ENCODE measurements at places on chromosomes 16 and 17.

- DNase-seq: no peak
Observed at GRCh38 chr16:81627024-81627423, 152.1 kb upstream of the PLCG2 start.

DNA sequence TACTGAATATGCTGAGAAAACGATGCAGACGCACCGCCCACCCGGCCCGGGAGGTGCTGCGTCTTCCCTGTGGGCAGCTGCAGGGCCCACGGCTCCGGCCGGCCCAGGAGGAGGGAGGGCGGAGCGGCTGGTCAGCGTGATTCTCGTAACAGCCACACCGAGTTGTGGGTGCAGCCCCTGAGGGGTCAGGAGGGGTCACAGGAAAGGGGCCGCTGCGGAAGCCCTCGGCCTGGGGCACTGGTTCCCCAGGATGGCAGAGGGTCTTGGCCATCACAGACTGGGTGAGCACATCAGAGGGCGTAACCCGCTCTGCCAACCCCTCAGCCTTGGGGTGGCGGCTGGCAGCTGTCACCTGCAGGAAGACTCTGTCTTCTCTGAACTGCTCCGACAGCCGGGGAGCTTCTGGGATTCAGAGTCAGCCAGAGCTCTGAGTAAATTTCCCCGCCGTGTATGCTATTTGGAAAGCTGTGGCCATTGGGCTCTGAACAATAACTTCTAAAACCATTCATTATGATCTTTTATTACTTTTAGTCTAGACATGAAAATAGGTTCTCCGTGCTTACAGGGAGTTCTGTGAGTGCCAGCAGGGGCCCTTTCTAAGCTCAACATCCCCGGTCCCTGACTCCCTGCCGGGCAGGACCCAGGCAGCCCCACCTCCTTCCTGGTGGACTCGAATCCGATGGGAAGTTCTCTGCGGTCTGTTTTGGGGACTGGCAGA lies 87.4 kb upstream of the CHMP6 start:
- no peak for DNase-seq

DNA sequence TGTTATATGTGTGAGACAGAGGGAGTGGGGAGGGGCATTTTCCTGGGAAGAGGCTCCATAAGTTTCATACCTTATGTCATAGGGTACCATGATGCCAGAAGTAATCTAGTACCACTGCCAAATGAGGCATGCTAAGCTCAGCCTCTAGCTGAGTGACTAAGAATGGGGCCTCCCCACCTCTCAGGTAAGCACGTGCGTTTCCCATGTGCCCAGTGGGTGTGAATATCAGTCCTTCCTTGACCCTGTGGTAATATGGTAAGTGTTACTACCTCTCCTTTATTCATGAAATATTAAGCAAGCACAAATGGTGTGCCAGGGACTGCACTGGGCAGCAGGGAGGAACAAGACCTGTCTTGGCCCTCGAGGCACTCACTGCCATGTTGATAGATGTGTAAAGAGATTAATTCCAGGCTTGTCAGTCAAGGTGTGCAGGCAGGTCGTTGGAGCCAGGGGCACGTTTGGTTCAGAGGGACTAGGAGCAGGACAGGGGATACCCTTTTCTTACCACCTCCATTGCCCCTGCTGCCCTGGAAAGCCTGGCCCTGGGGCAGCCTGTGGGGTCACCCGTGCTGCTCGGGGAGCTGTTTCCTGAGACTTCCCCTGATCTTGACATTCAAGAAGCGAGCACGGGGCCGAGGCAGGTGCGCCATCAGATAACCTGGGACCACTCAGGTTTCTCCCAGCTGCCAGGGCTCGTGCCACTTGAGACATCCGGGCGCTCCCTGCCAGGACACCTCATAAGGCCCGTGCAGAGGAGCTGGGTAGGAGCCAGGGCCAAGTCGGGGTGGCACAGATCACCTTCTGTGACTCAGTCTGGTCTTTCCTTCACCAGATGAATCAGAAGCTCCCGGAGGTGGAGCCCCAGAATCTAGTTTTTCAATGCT lies 8.8 kb downstream of the RSAD1 start:
- no peak for DNase-seq

GRCh38 chr16:11212798-11213196 lies 43.2 kb downstream of the SOCS1 start:
- no peak for DNase-seq

GRCh38 chr17:82898976-82899514 lies 59.2 kb upstream of the ZNF750 start:
- no peak for DNase-seq

DNA sequence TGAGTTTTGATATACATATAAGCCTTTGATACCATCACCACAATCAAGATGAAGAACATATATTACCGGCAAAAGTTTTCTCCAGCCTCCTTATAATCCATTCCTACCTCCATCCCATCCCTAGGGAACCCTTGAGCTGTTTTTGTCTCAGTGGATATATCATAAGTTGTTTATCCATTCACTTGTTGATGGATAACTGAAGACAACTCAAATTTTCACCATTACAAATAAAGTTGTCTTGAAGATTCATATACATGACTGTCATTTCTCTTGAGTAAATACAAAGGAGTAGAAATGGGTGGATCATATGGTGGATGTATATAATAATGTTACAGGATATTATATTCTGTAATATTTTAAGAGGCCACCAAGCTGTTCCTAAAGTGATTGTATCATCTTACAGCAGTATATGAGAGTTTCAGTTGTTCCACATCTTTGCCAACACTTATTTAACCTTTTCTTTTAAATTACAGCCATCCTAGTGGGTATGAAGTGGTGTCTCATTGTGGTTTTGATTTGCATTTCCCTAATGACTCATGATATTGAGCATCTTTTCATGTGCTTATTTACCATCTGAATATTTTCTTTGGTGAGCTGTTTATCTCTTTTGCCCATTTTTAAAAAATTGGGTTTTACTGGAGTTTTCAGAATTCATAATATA lies 17.4 kb downstream of the NF1 start:
- no peak for DNase-seq

DNA sequence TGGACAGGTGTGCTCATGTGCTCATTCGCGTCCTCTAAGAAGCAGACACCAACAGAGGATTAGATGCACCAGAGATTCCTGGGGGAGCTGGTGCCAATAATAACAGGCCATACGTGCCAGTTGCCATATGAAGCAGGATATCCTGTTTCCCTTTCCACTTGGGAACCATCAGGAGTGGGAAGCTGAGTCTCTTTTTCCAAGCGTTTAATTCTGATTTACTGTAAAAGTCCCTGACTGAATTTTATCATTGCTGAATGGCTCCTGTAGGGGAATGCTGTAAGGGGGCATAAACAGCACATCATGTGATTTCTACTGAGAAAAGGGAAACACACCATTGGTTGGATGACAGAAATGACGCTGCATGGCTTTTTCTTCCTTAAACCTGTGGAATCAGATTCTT lies 113.3 kb downstream of the IRF8 start:
- no peak for DNase-seq

- no peak for DNase-seq
Observed at GRCh38 chr16:75062976-75063346, 53.6 kb downstream of the LDHD start.

DNA sequence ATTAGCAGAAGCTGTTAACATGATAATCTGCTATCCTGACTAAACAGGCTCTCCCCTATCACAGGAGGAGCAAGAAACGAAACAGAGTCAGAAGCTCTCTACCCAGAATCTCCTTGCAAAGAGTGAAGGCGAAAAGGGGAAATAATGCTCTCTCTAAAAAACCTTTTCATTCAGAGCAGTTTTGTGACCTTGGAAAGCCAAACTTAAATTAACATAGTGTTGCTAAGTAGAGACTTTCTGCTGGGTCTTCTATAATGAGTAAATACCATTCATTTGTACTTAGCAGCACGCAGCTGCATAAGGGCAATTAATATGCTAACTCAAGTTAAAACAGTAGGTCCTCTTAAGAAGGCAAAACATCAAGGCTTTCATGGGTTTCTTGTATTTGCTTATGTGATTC lies 101.7 kb upstream of the GPR139 start:
- no peak for DNase-seq
